HFFc6 (cell line): ENCODE measurements at places on chromosomes 11 and 22.
A peak's percentile ranks its signal among the peaks of the same experiment; 100 is the strongest.

DNA sequence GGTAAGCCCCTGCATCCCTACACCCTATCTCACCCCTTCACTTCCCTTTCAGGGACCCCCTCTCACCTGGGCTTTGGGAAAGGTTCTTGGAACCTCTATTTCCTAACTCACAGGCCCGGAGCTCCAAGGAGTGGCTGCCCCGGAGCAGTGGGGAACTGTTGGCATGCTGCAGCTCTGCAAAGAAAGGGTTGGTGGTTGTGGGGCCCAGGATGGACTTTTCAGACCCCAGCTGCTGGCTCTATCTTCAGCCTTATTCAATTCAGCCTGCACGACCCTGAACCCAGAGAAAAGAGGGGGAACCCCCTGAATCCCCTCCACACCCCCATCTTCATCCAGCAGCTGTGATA lies 10.0 kb downstream of the ROBO4 start:
- no peak for DNase-seq

DNA sequence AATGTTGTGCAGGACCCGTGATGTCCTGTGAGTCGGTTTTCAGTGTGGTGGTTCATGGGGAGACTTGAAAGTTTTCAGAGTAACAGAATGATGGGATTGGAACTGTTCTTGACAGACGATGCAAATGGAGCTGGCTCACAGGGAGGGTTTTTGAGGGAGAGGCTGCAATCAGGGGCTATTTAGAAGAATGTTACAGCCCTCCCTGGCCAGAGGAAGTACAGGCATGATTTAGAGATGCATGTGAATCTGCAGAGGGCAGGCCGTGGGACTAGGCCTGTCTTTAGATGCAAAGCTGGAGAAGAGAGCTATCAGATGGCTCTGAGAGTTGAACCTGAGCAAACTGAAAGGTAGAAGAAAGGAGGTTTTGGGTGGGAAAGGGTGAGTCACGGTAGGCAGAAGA lies 74.6 kb upstream of the YWHAH start:
- DNase-seq: no peak

- no peak for DNase-seq
These were observed 646 bp downstream of the NCAPD3 start for GRCh38 chr11:134223121-134223520.

DNA sequence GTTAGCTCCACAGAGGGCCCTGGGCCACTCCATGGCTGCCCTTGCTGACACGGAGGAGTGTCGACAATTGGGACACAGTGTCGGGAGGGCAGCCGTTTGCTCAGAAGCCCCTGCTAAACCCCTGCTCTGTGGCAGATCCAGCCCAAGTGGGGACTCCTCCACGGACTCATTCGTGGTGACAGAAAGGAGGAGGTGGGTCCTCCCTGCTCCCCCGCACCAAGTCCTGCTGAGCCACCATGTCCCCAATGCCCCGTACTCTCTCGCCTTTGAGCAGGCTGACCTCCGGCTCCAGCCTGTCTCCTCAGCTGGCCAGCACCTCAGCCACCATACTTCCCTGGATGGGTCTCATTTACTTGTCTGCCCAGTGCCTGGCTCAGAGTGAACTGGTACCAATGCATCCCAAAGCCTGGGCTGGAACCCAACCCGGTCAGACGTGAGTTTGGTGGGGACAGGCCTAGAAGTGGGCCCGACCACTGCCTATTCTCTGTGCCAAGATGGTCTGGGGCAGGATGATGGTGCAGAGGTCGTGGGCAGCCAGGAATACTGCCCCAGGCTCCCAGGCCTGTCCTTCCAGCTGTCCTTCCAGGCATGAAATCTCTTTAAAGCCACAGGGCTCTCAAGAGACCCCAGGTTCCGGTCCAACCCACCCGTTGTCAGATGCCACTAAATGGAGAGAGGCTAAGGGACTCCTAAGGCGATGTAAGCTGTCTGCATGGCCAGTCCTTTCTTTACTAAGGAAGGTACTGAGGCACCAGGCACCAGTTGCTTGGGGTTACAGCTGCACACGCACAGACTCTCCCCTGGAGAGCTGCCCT lies 4.3 kb downstream of the CBX6 start:
- DNase-seq: no peak

DNA sequence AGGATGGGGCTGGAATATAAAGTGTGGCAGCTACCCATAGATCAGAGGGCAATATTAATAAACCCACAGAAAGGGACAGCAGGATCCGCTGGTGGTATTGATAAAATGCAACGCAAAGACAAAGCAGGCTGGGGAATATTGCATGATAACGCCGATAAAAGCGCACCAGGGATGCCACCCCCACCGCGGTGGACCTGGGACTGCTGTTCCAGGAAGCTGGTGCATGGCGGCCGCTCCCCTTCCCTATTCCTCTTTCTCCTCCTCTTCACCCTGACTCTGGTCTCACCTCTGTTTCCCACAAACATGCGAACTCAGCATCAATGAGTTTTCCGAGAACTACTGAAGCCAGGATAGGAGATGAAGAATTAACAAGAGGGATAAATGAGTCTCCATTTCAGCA lies 20.2 kb downstream of the SPATA19 start:
- no peak for DNase-seq

GRCh38 chr22:31291481-31292235 lies 630 bp downstream of the PIK3IP1 start:
- no peak for DNase-seq

- DNase-seq: no peak
These were observed 1.2 kb upstream of the DUSP8 start for GRCh38 chr11:1573077-1573902.

DNA sequence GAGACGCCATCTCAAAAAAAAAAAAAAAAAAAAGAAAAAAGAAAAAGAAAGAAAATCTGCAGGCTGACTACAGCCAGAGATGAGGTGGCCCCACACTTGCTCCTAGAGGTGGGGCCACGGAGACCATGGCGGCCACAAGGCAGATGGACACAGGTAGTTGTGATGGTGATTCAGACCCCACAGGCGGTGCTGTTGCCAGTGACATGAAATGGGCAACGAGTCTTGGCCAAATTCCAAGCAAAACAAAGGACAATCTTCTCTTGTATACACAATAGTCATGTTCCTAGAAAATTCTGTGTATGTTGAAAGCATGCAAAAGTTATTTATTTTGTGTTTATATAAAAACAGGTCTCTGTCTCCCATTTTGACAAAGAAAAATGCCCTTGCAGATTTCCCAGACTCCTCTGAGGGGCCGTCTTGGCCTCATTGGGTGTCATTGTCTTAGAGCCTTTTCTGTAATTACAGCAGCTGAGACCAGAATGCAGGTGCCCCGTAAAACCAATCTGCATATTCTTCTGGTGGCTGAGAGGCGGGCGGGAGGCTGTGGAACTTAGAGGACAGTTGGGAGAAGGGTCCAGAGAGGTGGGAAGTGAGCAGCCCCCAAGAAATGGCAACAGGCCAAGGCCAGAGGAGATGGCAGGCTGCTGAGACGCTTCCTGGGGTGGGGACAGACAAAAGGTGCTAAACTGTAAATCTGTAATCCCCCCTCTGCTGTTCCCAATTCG lies 22.5 kb upstream of the DAGLA start:
- DNase-seq: no peak

- no peak for DNase-seq
These were observed 18.1 kb downstream of the PACSIN2 start for GRCh38 chr22:42996646-42997365.

DNA sequence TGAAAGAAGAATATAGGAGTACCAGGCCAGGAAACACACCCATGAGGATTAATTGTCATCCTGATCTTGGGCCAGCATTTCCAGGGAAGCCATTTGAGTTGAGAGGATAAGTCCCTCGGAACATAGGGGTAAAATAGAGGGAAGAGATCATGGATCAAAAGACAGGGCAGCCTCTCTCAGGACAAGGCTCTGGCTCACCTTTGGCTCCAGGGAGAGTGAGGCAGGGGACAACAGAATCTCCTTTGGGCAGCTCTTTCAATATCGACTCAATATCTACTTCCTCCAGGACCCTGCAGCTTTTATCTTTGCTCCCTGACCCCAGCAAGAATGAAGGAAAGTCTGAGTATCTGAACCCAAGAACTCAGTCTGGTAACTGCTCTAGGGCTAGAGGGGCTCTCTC lies at the start of gene OR2AG1:
Gene OR2AG1, plus strand, starts transcription at position 301 of the 400 bp plus-strand sequence. CDS start 2,018 bp downstream, outside the sequence.
- DNase-seq: no peak

GRCh38 chr11:118111019-118111743 lies 24.4 kb upstream of the SMIM35 start:
- DNase-seq: no peak

DNA sequence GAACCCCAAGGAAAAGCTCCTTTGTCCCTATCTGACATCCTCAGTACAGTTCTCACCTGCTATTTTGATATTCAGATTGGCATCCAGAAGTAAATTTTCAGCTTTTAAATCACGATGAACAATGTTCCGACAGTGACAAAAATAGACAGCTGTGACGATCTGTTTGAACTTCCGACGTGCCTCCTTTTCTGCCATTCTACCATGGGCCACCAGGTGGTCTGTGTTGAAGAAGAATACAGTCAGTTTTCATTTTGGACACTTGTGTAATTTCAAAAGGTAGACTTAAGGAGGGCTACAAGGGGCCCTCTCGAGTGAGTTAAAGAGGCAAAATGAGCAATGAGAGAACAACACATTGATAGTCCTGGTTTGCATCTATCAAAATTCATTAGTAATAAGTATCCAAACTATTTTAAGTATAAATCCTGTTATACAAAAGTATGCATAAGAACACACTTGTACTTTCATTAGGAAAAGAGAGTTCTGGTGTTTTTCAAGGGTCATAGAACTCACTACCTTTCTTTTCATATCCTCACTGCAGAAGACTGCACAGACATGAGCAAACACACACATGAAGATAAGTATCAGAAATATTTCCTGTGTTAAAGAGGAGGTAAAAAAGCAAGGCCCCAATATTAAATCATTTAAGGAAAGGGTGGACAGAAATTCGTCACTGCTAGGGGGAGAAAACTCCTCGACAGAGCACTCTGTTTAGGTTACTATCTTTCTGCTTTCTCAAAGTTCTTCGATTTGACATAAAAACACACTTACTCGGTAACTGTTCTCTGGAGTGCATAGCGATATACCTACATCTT lies 89.9 kb upstream of the APOA1 start:
- DNase-seq: no peak

DNA sequence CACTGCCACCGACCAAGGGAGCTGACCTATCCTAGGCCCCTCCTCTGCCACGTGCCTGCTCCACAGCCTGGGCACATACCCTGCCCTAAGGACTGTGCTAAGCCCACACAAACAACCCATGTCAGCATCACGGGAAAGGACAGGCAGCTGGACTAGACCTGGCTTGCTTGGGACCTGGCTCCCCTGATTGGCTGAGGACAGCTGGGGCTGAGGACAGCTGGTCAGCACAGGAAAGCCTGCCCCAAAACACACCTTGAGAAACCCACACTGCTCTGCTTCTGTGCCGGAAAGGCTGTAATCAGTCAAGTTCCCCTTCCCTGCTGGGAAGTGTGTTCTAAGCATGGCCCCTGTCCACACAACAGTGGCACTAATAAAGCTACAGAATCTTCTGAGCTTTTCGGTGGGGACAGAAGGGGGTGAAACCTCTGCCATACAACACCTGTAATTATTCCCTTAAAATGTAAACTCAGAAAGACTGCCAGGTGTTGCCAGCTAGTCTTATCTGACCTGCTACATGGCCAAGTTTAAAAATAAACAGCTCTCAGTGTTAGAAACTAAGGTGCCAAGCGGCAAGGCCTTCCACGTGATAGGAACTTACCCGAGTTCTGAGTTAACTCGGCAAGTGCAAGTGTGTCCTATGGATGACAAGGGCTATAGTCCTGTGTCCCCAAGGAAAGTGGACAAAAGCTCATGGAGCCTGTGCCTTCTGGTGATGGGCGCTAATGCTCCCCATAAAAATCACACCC lies 35.7 kb upstream of the ARFGAP3 start:
- no peak for DNase-seq

DNA sequence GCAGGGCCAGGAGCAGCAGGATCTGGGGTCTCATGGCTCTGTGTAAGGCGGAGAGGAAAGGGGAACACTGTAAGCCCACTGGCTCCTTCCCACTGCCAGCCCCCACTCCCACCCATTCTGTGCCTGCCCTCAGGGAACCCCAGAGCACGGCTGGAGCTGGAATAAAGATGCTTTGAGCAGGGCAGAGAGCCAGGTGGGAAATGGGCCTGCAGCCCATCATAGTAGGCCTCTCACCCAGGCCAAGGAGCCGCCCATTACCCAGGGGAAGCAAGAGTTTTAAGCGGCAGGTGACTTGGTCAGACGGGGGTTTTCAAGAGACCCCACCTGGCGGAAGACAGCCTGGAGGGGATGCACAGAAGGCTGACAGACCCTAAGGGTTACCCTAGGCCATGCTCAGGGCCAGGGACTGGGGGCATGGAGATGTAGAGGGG lies 4.6 kb downstream of the LRRC32 start:
- DNase-seq: no peak

- DNase-seq: no peak
These were observed 53.7 kb downstream of the FBXO7 start for GRCh38 chr22:32528316-32528715.

GRCh38 chr11:85094795-85095194 lies 532.3 kb downstream of the DLG2 start:
- DNase-seq: no peak

GRCh38 chr11:84069048-84069447 lies 782.9 kb upstream of the CCDC90B start:
- no peak for DNase-seq

DNA sequence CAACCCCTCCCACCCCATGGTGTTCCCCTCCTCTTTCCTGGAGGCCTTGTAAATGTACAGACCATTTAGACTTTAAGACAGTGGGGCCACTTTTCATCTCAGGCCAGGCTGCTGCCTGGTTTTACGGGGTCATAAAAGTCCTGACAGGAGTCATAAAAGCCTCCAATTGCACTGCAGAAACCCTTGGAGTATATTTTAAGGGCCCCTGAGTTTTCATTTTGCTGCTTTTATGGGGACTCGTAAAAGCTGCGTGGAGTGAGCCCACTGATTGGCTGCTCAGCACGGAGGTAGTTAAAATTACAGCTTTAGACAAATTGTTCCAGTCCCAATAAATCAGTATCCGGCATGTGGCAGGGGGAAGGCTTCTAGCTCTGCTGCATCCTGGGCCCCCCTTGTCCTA lies 627.6 kb downstream of the NTM start:
- peak; percentile 5 for DNase-seq

DNA sequence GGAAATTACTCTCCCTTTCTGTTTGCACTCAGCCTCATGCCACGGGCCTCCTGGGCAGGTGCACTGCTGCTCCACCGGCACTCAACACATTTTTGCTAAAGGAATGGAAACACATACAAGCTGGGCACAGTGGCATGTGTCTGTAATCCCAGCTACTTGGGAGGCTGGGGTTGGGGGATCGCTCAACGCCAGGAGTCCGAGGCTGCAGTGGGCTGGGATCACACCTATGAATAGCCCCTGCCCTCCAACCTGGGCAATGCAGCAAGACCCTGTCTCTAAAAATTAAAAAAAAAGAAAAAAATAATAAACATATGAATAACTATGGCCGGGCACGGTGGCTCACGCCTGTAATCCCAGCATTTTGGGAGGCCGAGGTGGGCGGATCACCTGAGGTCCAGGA lies 30.6 kb downstream of the RRP7A start:
- DNase-seq: no peak

DNA sequence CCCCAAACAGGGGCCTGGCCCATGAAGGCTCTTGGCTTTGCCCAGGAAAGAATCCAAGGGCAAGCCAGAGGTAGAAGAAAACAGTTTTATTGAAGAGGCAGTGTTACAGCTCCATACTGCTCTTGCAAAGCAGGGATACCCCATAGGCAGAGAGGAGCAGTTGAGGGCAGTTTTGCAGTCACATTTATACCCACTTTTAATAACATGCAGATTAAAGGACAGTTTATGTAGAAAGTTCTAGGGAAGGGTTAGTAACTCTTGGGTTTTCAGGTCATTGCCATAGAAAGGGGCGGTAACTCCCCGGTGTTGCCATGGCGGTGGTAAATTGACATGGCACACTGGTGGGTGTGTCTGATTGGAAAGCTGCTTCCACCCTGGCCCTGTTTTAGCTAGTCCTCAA lies 80.5 kb upstream of the GNAZ start:
- DNase-seq: no peak
